ENCODE measurements at places on chromosomes 6 and 20.
A peak's percentile ranks its signal among the peaks of the same experiment; 100 is the strongest.

DNA sequence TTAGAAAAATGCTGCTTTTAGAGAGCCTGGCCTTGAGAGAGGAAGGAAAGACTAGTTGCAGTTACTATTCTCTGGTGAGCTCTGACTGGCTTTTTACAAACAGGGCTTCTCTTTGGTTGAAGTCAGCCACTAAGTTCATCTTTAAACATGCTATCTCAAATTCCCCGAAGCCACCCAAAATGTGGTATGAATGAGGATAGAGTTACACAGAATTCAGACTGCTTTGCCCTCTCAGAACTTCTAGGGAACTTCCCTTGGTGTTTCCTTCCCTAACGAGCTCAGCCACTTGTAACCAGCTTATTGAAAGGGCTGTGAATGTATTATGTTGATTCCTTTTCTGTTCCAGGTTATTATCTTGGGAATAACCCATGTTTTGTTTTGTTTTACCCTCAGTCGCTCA, 73.5 kb downstream of the EFHC1 start:
- no peak for DNase-seq

GRCh38 chr20:46903256-46903655, 8.6 kb downstream of the EYA2 start:
- no peak for DNase-seq

DNA sequence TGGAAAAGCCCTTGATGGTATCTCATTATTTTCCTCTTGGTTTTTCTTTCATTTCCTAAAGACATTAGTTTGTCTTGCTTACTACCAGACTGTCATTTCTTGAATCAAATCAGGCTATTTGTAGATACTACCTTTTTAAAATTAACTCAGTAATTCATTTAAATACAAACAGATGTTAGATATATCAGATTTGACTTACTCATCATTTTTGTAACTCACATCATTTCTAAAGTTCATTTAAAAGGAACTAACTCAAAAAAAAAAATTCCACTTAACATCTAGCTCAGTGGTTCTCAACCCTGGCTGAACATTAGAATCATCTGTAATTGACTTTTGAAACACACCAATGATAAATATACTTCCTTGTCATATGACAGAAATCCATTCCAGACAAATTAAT, 48.2 kb upstream of the TINAG start:
- DNase-seq: no peak

DNA sequence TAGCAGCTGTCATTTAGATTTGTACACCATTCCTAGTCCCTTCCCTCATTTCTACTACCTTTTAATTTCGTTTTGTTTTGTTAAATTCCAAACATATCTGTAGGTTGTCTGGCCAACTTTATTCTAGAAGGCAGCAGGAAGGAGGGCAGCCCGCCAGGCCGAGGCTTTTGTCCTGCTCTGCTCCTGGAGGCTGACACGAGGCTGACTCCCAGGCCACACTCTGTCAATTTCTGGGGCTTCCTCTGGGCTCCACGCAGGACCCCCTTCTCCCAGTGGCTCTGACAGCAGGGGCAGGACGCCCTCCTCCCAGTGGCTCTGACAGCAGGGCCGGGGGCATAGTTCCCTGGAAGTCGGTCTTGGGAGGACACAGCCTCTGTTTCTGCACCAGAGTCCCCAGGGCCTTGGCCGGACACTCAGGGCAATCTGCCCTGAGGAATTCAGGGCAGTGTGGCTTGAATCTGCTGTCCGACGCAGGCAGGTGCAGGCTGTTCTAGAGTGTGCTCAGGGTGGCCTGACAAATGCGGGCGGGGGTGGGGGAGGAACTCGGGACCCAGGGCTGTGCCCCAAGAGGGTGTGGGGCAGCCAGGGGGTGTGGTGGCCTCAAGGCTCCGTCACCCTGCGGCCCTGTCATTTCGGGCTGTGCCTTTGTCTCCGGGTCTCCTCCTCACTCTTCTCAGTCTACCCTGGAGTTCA, 11.8 kb downstream of the SMOC2 start:
- no peak for DNase-seq

GRCh38 chr6:157538698-157539097, 157.7 kb downstream of the ZDHHC14 start:
- DNase-seq: no peak

DNA sequence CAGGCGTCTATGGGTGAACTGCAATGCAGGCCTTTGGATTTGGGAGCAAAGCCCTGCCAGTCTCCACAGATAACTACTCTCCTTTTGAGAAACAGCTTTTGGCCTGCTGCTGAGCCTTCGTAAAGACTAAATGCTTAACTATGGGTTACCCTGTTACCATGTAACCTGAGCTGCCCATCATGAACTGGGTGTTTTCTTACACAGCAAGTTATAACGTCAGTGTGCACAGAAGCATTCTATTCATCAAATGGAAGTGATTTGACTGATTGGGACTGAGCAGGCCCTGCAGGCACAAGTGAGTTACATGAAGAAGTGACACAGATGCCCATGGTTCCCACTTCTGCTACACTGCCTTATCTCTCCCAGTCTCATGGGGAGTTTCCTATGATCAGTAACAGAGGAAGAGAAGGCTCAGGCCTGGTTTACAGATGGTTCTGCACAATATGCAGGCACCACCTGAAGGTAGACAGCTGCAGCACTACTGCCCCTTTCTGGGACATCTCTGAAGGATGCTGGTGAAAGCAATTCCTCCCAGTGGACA, 319.1 kb downstream of the CD83 start:
- DNase-seq: no peak

DNA sequence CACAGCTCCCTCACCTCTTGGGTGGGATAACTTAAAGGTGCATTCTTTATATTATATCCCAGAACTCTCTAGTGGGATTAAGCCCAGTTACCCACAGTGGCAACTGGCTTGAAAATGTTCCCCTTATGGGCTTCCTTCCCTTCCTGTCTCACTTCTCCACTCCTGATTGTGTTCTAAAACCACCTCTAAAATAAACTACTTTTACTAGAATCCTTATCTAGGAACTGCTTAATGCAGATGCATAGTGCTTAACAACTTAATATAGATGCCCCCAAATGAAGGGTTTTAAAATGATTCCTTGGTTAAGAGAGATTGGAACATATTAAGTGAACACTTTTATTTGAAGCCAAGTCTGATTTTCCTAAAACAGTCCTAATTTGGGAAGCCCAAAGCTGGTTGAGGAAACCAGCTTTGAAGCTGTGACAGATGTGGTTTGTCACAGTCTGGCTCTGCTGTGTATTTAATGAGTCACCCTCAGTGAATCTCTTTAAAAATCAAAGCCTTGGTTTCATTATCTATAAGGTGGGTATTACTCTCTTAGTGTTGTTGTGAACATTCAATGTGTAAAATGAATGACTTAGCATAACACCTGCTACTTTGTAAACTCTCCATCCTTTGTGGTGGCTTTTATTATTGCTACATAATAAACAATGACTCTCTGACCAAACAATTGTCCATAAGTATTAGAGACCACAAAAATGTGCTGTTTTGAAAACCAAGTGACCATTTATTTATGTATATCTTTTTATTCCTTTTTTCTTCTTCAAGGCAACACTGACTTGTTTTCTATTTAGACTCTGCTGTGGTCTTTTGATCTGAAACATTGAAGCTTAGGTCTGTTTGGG, 24.4 kb downstream of the PLCB1 start:
- peak; percentile 31 for DNase-seq

GRCh38 chr20:53933232-53933846, 137.1 kb downstream of the BCAS1 start:
- DNase-seq: no peak

DNA sequence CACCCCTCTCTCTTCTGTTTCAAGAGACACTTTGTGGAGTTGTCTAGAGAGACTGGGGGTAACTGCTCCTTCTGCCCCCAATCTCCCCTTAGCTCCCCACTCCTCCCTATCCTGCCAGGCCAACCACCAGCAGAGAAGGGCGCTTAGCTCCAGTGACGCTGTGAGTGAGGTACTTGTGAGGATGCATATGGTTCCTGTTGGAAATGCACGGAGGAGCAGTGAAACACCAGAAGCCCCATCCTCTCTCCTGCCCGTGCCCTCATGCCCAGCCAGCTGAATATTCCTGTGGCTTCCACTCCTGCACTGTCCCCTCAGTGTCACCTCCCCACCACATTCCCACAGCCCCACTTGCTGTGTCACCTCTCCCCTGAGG, 11.9 kb downstream of the NT5E start:
- no peak for DNase-seq

- no peak for DNase-seq
Observed at GRCh38 chr6:147712841-147713240, 204.4 kb downstream of the SAMD5 start.

- DNase-seq: no peak
Observed at GRCh38 chr20:60034231-60035110, 76.2 kb downstream of the CDH26 start.

DNA sequence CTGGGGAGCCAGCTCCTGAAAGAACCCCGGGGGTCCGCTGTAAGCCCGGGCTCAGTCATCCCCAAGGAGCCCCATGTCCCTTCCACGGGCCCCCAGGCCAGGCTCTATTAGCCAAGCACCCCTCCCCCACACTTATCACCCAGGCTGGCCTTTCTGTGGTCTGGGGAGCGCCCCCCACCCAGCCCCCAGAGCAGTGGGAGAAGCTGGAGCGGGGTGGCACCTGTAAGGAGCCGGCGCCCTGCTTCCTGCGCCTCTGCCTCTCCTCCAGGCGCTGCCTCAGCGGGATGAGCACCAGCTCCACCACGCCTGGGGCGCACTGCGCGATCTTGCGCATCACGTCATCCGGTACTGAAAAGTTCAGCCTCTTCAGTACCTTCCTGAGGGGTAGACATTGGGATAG, 2.3 kb downstream of the SPEF1 start:
- DNase-seq: no peak

GRCh38 chr6:31110825-31111582, 1.4 kb downstream of the C6orf15 start:
- DNase-seq: no peak

DNA sequence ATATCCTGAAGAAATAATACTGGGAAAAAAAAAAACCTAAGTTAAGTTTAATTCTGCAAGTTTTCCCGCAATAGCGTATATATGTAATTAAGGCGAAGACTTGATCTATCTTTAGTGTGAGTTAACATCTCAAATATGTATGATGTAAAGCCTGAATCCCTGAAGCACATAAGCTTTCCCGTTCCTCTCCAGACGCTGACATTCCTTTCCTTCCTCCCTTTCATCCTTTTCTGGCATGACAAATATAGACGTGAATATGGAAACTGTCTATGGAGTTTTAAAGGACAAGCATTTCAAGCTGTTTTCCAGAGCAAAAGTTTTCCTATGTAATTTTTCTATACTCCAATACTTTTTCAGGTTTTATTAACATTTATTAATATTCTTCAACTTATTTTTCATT, 637.0 kb downstream of the COL12A1 start:
- no peak for DNase-seq

- no peak for DNase-seq
Observed at GRCh38 chr20:13265941-13266340, 44.9 kb downstream of the ISM1 start.

DNA sequence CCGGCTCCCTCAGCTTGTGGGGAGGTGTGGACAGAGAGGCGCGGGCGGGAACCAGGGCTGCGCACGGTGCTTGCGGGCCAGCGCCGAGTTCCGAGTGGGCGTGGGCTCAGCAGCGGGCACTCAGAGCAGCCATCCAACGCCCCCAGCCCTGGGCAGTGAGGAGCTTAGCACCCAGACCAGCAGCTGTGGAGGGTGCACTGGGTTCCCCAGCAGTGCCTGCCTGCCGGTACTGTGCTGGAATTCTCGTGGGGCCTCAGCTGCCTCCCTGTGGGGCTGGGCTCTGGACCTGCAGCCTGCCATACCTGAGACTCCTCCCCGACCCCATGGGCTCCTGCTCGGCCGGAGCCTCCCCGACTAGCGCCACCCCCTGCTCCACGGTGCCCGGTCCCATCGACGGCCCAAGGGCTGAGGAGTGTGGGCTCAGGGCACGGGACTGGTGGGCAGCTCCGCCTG, 92.7 kb downstream of the MANEA start:
- DNase-seq: no peak

All from central memory CD4-positive, alpha-beta T cell (primary cell).